ENCODE measurements at places on chromosomes 2 and 18. TPM values are rescaled to one million over a fixed set of nuclear protein-coding genes. Genes with fewer than 3 reads are reported as not detected.

GRCh38 chr2:215839816-215840215 is 173.5 kb downstream of the MREG start:
- ATAC-seq, result no peak

DNA sequence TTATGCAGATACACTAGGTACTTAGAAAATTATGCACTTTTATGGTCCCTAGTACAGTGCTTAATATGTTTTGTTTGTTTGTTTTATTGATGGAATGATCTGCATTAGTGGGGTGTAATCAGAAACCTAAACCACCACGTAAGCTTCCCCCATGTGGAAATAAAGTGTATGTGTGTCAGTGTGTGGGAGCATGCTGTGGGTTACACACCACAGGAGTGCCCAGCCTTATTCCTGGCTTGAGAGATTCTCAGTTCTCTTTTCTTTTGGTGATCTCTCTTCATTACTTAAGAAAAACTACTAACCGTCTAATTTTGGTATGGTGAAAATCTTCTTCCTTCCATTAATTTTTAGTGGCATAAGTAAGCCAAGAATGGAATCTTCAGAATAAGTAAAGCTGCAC is 398.6 kb downstream of the DCDC2C start:
- no peak for ATAC-seq

DNA sequence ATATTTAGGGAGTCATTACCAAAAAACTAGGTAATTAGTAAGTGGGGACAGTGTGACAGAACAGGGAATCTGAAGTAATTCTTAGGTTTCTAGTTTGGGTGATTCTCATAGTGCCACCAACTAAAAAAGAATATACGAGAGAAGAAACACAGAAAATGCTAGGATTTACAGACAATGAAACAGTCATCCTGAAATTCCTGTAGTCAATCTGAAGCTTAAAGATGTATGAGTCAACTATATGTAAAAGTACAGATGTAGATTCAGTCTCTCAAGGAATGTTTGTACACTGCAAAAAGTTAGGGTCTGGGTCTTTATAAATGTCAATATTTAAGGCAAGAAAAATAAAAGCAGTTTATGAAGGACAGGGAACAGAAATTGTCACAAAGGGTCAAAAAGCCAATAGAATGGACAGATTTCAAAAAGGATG is 107.0 kb downstream of the STRN start:
- no peak for ATAC-seq

DNA sequence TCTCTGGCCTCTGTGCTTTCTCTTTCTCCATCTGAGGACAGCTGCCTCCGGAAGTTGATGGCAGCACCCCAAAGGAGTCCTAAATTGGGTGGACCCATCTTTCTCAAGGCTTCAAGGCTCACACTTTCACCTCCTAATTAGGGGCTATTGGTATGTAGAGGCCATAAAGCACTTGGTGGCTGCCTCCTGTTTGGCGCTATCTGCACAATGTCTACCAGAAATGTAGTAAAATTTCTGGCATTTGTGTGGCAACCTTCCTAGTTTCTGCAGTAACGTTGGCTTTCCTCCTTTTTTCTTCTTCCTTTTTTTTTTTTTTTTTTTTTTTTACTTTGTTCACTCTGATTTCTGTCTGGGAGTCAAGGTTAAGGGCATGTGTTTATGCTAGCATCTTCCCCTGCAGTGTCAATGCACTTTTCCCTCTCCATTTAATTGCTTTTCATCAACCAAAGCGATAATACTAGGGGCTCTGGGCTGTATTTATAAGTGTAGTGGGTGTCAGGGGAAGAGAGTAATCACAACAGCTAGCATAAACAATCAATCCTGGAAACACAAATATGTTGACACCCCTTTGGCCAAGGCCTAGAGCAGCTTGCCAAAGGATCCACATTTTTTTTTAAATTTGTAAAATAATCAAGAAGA is 86.0 kb downstream of the TACR1 start:
- ATAC-seq, result no peak

DNA sequence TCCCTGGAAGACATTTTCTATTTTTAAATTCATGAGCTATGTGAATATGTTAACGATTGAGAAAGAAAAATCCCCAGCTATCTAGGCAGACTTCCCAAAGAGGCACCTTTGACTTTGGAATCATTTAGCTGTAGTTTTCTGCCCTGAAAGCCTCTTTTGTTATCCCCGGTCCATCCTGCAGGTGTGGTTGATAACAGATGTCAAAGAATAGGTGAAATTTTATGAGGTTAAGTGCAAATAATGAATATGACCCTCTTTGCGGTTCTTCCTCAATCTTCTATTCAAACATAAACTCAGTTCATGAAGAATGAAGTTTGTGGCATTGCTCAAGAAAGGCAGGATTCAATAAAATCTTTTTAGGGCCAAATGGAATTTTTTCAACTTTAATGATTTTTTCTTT is 51.6 kb upstream of the ATP8B1 start:
- ATAC-seq, result no peak

DNA sequence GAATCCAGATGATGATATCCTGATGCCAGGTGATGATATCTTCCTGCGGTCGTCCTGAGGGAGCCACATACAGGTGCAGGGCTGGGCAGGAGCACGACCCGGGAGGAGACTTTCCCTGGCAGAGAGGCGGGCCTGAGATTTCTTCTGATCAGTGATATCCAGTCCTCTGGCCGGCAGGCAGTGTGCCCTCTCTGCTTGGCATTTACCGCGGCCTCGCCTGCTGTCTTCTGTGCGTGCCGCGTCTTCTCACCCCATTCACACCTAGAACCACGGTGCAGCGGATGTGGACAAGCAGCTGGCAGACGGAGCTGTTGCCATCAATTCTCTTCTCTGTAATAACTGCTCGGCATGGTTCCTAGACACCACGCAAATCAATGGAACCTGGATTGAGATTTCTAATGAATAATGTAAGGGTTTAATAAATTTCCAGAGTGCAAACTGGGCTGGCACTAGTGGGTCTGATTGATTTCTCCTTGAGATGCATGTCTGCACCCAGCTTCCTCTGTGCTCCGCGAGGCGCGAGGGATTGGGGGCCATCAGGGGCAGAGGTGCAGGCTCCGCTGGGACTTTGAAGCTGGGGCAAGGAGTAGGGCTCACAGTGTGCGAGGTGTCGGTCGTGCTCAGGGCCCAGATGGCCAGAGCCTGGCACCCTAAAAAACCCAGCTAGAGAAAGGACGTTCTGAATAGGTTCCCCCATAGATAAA is 208.9 kb upstream of the HDAC4 start:
- ATAC-seq, result no peak

DNA sequence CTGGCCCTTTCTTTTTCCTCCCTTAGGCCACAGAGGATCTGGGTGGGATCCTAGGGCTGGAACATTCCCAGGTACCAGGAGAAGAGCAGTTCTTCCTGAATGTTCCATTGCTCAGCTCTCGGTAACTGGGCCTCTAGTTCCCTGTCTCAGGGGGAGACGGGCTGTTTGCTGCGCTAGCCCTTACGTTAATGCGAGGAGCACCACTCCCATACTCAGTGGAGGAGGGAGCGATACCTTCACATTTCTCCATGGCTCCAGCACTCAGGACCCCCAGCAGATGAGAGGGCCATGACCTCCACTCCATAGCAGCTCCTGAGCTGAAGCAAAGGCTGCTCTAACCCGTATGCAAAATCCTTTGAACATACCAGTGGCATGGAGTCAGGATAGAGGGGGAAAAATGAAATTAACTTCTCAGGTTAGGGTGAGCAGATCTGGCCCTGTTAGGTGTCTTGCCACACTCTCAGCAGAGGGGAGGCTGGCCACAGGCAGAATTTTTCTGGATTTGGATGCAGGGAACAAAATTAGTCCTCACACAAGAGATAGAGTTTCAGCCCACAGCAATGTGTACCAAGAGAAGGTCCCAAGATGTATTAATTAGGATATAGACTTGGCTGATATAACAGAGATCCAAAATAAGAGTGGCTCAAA is 206.7 kb downstream of the ZFP36L2 start:
- ATAC-seq, result no peak

Gene ANKRD30B
- not detected for total RNA-seq

Gene PDE1A
- 1.2 TPM for total RNA-seq

Gene FSIP2
- 0.24 TPM for total RNA-seq

Gene TLX2
- total RNA-seq, result not detected

Gene UGT1A5
- 0.68 TPM for total RNA-seq
